Activated CD8-positive, alpha-beta T cell treated with anti-CD3 and anti-CD28 coated beads, Interleukin-2, amount 10 ng/mL, durations not matched to agents 7 days and 5 days (primary cell): ENCODE measurements at places on chromosomes 13 and 19. TPM values are rescaled to one million over a fixed set of nuclear protein-coding genes. Genes with fewer than 3 reads are reported as not detected.

DNA sequence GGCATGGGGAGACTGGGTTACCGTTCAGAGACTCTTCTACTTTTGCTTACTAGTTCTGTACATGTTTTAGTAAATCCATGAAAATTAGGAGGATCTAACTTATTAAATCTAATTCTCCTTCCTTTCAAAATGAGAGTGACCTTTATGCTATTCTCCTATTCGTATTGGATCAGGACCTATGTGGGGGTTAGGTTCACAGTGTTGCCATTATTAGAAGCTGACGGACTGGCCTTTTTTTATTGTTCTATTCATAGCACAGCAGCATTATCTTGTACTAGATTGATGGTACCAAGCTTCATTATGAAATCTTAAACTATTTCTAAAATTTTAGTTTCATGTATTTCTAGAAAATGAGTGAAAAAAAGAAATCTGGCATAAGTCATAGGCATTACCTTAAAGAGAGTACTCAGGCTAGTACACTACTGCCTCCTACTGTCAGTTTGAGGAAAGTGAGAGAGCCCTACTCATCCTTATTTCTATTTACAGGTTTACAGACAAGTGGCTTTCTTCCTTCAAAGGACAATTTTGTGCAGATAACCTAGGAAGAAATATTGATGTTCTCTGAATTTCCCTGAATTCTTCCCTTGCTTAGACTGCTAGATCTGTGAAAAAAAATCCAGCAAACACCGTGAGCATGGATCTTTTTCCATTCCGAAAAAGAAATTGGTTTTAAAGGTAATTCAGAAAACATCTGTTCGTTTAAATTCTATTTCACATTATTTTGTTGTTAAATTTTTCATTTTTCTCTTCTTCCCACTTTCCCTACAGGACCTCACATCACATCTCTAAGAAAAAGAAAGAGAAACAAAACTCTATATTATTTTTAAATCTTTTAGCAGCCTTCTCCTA lies 485.5 kb downstream of the DIAPH3 start:
- peak; percentile 25 for DNase-seq

DNA sequence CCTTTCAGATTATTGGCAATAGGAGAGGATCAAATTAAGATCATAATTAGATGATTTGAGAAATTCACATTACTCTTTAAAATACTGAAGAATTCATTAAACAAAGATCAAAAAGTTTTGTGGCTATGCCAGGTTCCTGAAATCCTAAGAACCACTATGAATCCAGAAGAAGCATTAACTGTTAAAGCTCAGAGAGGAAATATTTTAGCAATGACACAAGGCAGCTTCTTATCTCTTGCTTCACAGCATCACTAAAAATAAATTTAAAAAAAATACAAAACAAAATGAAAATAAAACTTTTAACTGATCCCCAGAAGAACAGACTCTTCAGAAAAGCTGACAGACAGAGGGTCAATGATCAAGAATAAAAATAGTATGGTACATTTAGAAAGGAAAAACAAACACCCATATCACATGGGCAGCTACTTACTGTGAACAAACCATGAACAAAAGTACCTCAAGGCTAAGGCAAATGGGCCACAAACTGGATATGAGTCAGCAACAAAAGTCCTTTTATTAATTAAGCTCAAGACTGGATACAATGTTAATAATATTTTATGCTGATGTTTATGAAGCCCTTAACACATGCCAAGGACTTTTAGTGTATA lies 19.6 kb downstream of the RNF6 start:
- DNase-seq, result no peak

- no peak for DNase-seq
Observed at GRCh38 chr13:22839603-22840530, 340.9 kb upstream of the SGCG start.

DNA sequence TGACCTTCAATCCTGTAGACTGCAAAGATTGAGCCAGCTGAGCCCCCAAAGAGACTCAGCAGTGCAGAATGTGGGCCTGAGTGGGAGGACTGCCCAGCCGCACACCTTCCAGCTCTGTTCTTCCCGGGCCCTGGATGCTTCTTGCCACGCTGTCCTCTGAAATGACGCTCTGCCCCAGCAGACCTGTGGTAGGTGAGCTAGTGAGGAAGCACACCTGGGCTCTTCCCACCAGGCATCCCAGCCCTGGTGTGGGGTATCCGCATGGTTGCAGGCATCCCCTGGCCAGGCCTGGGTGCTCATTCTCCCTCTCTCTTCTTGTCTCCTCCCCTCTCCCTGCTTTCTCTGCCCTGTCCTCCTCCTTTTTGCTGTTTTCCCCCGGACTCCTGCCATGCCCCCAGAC lies 9.8 kb upstream of the MZF1 start:
- no peak for DNase-seq

DNA sequence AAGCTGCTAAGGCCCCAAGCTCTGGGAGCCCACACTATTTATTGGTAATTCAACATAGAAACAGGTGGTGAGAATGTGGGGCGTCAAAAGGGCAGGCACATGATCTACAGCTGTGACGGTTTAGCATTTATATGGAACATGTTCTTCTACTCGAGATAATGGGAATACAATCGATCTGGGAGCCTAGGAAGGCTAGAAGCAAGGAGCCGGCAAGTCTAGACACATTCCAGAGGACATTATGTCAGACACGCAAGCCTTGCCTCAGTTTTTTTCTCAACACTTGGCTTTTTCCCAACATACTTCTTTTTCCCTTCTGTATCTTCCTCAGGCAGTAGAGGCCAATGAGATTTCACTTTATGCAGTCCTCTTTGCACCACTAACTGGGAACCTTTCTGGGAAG lies 315.7 kb upstream of the SLITRK5 start:
- no peak for DNase-seq

- no peak for DNase-seq
Observed at GRCh38 chr13:110341445-110342244, 34.6 kb downstream of the COL4A2 start.

- peak; percentile 86 for DNase-seq
Observed at GRCh38 chr19:38233740-38234251, 9.8 kb upstream of the DPF1 start.

GRCh38 chr19:13007292-13008045 lies 12.2 kb downstream of the NFIX start:
- DNase-seq, result no peak

- no peak for DNase-seq
Observed at GRCh38 chr19:34259367-34260095, 5.2 kb downstream of the GARRE1 start.

DNA sequence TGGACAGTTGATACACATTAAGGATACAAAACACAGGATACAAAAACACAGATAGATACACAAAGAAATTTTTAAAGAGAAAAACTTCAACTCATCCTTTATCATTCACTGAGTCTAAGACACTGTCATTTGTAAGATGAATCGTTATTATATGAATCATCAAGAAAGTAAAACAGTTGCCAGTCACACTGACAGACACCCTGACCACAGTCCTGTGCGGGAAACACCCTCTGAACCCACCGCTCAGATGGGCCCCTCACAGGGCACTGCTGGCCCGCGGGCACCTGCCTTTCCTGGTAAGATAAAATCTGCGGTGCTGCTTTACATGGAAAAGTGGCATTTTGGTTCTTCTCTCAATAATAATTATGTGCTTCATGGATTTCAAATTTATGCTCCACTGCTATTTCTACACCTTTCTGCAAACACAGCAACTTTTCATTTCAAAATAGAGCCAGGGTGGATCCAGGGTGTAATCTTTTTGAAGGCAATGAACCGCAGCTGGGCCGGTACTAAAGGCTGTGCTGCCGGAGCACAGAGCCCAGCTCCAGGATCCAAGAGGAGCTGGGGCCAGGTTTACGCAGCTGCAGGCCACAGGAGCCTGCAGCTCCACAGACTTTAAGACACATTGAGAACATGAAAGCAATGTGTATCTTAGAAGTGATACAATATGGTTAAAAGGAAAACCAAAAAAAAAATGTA lies 76.8 kb downstream of the TUBGCP3 start:
- DNase-seq, result no peak

DNA sequence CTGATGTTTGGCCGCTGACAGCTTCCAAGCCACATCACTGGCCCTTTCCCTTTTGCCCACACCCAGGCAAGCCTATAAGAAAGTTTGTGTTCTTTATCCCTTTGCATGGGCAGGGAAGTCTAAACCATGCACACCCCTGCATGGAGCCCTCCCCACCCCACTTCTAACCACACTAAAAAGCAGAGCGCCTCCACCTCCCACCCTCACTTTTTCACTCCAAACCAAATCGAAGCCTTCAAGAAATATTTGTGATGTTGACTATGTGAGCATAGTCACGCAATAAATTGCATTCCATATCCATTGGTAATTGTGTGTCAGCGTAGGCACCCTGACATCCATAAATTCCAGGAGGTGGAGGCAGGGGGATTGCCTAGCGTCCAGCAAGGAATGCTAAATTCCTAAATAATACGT lies 104.4 kb upstream of the LSM14A start:
- no peak for DNase-seq

GRCh38 chr13:49530457-49530856 lies 34.7 kb downstream of the PHF11 start:
- DNase-seq, result no peak

GRCh38 chr13:113856716-113857065 lies 7.2 kb downstream of the GAS6 start:
- DNase-seq, result no peak

- no peak for DNase-seq
Observed at GRCh38 chr19:8461891-8462290, 17.1 kb downstream of the HNRNPM start.

DNA sequence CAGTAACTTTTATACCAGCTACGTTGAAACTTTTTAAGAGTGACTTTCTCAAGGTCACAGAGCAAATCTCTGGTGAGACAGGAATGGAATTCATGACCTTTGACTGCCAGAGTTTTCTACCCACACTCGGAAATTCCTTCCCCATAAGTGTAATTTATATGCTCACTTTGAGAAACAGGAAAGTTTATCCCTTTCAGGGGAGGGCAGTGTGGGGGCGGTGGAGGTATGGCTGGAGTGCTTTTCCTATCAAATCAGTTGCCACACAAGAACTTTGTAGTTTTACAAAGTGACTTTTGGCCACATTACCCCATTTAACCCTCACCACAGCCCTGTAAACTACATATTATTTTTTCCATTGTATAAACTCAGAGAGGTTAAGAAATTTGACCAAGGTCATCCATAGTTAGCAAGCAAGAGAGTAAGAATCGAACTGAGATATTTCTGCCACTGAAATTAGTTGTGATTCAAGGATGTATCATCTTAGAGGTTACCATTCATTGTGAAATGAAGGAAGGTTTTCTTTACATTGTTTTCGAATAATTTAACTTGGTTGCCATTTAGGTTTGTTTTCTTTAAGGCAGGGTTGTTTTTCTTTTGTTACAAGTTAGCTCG lies 5.9 kb downstream of the KLF12 start:
- no peak for DNase-seq

- no peak for DNase-seq
Observed at GRCh38 chr19:13152356-13152973, 2.3 kb downstream of the IER2 start.

GRCh38 chr19:41802770-41803169 lies 6.4 kb downstream of the CEACAM3 start:
- DNase-seq, result no peak

- DNase-seq, result no peak
Observed at GRCh38 chr13:90968166-90968904, 379.2 kb upstream of the MIR17HG start.

GRCh38 chr19:3710265-3710812 lies 2.2 kb downstream of the TJP3 start:
- no peak for DNase-seq

DNA sequence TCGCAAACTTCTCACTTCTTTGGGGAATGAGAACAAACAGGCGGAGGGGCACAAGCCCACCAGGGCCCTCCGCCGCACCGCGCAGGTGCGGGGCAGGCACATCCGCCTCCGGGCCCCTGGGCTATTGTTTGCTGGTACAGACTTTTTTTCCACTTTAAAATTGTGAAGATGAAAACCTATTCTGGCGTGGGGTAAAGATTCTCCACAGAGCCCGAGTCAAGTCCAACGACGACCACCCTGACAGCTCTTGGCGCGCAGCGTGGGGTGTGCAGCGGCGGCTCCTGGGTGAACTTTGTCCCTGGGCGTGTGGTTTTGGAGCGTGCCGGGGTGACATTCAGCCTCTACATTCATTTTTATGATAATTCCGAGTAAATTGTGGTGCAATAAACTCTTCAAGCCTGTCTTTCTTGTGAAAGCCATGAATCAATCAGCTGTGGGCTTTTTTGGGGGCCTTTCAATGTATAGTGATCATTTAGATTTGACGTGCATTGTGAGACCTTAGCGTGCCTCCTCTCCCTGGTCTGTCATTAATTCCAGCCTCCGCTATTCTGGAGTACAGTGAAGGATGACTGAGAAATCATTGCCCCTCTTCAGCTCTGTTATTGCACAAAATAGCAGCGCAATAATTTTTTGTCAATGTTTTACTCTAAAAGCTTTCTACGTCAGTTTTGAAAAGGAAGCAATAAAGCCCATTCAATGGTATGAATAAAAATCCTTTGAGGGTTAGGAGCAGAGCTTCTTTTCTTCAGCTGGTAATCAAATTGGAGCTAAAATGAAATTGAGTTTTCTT lies 90.0 kb downstream of the TEX29 start:
- DNase-seq, result no peak

GRCh38 chr13:58329746-58330145 lies 698.2 kb downstream of the PCDH17 start:
- no peak for DNase-seq

- no peak for DNase-seq
Observed at GRCh38 chr19:21915411-21915810, 79.4 kb upstream of the ZNF43 start.

- no peak for DNase-seq
Observed at GRCh38 chr13:34417896-34418295, 524.2 kb upstream of the NBEA start.

DNA sequence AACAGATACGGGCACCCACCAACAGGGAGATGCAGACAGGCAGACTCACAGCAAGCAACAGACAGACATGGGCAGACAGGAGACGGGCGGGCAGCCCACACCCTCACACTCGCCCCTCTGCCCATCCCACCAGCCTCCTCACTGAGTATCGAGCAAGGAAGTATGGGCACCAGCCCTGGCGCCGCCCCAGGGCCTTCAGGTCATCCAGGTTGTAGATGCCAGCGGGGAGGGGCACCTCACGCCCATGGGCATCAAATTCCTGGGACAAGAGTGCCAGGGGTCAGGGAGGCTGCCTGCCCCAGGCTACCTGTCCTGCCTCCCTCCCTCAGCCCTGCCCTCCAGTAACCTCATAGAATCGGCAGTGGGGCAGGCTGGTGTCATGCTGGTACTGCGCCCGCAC lies 5.7 kb downstream of the ERCC2 start:
- DNase-seq, result no peak

GRCh38 chr13:45208132-45208531 lies 7.3 kb upstream of the KCTD4 start:
- no peak for DNase-seq

GRCh38 chr13:26561651-26562511 lies 4.4 kb downstream of the WASF3 start:
- no peak for DNase-seq

The RHPN2 gene
- total RNA-seq, result 3.0 TPM

The GJB2 gene
- 0.32 TPM for total RNA-seq

The FGF22 gene
- not detected for total RNA-seq

The PRSS57 gene
- not detected for total RNA-seq

The KCTD4 gene
- total RNA-seq, result not detected

The MAU2 gene
- total RNA-seq, result 67.0 TPM

The REX1BD gene
- total RNA-seq, result 91.5 TPM

The WDR87 gene
- total RNA-seq, result not detected

The NLRP4 gene
- total RNA-seq, result not detected

The ERICH6B gene
- total RNA-seq, result not detected

The TMC4 gene
- total RNA-seq, result 0.55 TPM

The N4BP2L1 gene
- total RNA-seq, result 27.8 TPM
